ENCODE measurements at places on chromosomes 13 and 19. TPM values are rescaled to one million over a fixed set of nuclear protein-coding genes. Genes with fewer than 3 reads are reported as not detected.

SRRM5 gene
- under 0.01 TPM for total RNA-seq

BIVM gene
- 19.8 TPM for total RNA-seq

RASGRP4 gene
- not detected for total RNA-seq

JSRP1 gene
- not detected for total RNA-seq

SUPT20H gene
- total RNA-seq: 56.5 TPM

MEIOSIN gene
- not detected for total RNA-seq

SOX1 gene
- not detected for total RNA-seq

TMPRSS9 gene
- total RNA-seq: under 0.01 TPM

CD209 gene
- not detected for total RNA-seq

TMEM238 gene
- total RNA-seq: 0.26 TPM

CYSLTR2 gene
- total RNA-seq: not detected

ZNF443 gene
- 2.3 TPM for total RNA-seq

MYO16 gene
- under 0.01 TPM for total RNA-seq

FUT6 gene
- not detected for total RNA-seq

EMP3 gene
- 246 TPM for total RNA-seq

SIGLEC11 gene
- not detected for total RNA-seq

GSX1 gene
- not detected for total RNA-seq

CYP4F3 gene
- total RNA-seq: not detected

Data from fibroblast of lung (primary cell).